ENCODE measurements at places on chromosomes 5 and 9.

GRCh38 chr5:95241635-95242034 is 43.3 kb downstream of the MCTP1 start:
- H3K27ac ChIP-seq: no peak overlapping the region
- H3K4me1 ChIP-seq: no peaks in the 10 kb centered on the region
- no peak for DNase-seq

- DNase-seq: no peak
- H3K36me3 ChIP-seq: peaks cover 99% of the 10 kb centered on the region
- H3K27ac ChIP-seq: no peak overlapping the region
These were observed 92.9 kb downstream of the CYFIP2 start for GRCh38 chr5:157358871-157359270.

- no peak overlapping the region for H3K27ac ChIP-seq
- no peak overlapping the region for H3K4me3 ChIP-seq
- peaks cover 4% of the 10 kb centered on the region for H3K36me3 ChIP-seq
- DNase-seq: no peak
These were observed 203.8 kb downstream of the PBX3 start for GRCh38 chr9:125950880-125951471.

GRCh38 chr5:131114754-131115153 is 50.3 kb downstream of the HINT1 start:
- H3K27me3 ChIP-seq: no peaks in the 10 kb centered on the region
- no peaks in the 10 kb centered on the region for H3K4me1 ChIP-seq
- H3K36me3 ChIP-seq: no peaks in the 10 kb centered on the region
- no peak overlapping the region for H3K27ac ChIP-seq

- DNase-seq: no peak
- H3K27ac ChIP-seq: no peak overlapping the region
- no peaks in the 10 kb centered on the region for H3K36me3 ChIP-seq
- no peaks in the 10 kb centered on the region for H3K27me3 ChIP-seq
- H3K4me3 ChIP-seq: no peak overlapping the region
These were observed 59.4 kb downstream of the MED27 start for GRCh38 chr9:132020272-132020671.

DNA sequence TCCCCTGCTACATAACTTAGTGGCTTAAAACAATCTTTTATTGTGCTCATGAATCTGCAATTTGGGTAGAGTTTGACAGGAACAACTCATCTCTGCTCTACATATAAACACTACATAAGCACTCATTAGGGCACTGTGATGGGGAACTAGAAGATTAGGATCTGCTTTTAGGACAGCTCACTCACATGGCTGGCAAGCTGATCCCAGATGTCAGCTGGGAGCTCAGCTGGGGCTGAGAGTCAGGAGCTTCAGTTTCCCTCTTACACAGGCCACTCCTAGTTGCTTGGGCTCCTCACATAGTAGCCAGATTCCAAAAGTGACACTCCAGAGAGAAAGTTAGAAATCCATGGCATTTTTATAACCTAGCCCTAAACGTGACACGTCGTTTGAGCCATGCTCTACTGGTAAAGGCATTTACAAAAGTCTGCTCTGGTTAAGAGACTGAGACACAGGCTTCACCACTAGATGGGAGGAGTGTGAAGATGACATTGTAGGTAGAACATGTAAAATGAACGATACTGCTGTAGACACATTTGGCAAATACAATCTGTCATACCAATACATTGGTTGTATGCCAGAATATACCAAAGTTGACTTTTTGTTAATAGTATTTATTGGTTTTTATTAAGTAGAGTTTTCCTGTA is 23.6 kb downstream of the SCAI start:
- peaks cover 21% of the 10 kb centered on the region for H3K36me3 ChIP-seq
- peak; percentile 43 for DNase-seq
- H3K4me3 ChIP-seq: no peak overlapping the region
- H3K27ac ChIP-seq: peak overlapping the region; percentile 94

DNA sequence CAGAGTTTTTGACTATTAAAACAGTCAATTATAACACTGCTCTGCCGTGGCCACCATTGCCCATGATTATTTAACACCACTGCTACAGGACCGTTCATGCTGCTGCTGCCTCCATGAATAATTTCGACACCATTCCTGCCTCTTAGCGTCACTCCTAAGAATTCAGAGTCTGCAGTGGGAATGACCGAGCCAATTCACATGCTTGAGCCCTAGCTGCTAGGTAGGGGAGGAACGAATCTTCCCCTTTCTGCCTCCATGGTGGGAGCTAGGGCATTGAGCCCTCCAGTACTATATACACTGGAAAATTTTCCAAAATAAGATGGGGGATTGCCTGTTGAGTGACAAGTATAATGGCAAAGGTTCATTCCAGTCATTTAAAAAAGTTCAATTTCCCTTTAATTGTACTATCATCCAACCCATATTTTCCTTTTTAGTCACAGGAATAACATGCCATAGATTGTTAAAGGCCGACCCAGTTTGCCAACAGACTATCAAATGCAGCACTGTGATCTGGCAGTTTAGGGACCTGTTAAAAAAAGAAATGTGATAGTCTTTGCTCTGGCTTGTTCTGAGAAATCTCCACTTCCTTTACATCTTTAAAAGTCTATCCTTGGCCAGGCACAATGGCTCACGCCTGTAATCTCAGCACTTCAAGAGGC is 13.5 kb upstream of the B4GALT1 start:
- H3K4me3 ChIP-seq: no peak overlapping the region
- H3K27me3 ChIP-seq: no peaks in the 10 kb centered on the region
- DNase-seq: no peak
- no peak overlapping the region for H3K27ac ChIP-seq

Measured in DND-41 (cell line).